Spleen (tissue), 13 donors: ENCODE measurements at places on chromosomes 5 and 9. TPM values are rescaled to one million over a fixed set of nuclear protein-coding genes. Genes with fewer than 3 reads are reported as not detected.

Gene WWC1
- polyA plus RNA-seq = 1.1 TPM

- no peak for DNase-seq
These were observed 69.7 kb downstream of the SH3GL2 start for GRCh38 chr9:17648516-17648915.

GRCh38 chr5:95927927-95928723 lies 33.5 kb downstream of the ELL2 start:
- DNase-seq = no peak

- no peak for DNase-seq
These were observed 27.2 kb downstream of the GCNT1 start for GRCh38 chr9:76486151-76486550.

DNA sequence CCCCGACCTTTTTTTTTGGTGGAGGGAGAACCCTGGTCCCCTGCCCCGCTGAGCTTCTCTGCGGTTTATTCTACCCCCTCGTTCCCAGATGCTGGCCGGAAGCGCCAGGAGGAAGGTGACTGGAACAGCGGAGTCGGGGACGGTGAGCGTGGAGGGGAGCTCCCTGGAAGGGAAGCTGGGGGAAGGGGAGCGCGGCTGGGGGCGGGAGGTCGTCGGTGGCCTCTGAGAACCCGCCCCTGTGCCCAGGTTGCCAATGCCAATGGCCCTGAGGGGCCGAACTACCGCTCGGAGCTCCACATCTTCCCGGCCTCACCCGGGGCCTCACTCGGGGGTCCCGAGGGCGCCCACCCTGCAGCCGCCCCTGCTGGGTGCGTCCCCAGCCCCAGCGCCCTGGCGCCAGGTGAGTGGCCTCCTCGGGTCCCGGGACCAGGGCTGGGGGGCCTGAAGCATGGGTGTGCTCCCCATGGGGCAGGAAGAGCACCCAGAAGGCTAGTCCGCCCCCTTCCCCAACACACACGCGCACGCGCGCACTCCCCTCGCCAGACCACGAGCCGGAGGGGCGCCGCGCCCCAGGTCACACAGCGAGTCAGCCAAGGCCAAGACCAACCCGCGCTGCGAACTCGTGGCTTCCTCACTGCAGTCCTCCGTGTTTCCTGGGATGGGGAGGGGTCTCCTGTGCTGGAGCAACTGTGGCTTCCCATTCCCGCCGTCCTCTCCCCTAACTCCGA lies 10.6 kb downstream of the MYOZ3 start:
- DNase-seq = peak; percentile 79
